ENCODE measurements at places on chromosomes 11 and 22.
A peak's percentile ranks its signal among the peaks of the same experiment; 100 is the strongest.

GRCh38 chr11:23585416-23586104, 725.3 kb upstream of the CCDC179 start:
- DNase-seq = no peak

DNA sequence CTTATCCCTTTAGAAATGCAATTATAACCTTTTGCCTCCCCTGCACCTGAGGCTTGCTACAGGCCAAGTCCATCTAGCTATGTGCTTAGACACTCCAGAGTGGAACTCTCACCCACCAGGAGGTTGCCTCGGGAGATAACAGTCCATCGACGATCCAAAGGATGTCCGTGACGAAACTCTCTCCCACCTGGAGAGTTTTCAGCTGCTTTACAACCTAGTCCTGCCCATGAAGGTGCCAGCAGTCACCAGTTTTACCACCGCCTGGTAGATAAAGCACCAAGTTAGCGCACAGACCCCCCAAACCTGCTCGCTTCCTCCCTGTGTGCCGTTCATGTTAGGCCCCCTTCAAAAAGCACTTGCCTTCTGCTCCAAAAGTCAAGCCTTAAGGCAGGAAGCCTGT, 53.1 kb upstream of the SHISAL1 start:
- DNase-seq = no peak

- DNase-seq = no peak
These were observed 62.0 kb downstream of the GGTLC2 start for GRCh38 chr22:22706253-22706915.

DNA sequence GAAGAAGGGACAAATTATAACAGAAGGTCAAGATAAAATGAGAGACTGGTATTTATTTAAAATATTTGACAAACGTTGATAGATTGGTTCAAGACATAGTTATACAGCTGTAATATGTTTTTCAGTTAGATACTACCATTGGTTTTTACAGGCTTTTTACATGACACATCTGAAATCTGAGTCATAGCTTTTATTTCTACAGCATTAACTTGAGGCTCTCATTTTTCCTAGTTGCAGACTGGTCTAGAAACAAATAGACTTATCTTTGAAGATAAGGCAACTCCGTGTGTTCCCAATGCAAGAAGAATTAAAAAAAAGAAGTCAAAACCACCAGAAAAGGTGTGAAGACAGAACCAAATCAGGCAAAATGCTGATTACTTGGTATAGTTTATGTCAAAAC, 31.3 kb downstream of the CEP57 start:
- no peak for DNase-seq

DNA sequence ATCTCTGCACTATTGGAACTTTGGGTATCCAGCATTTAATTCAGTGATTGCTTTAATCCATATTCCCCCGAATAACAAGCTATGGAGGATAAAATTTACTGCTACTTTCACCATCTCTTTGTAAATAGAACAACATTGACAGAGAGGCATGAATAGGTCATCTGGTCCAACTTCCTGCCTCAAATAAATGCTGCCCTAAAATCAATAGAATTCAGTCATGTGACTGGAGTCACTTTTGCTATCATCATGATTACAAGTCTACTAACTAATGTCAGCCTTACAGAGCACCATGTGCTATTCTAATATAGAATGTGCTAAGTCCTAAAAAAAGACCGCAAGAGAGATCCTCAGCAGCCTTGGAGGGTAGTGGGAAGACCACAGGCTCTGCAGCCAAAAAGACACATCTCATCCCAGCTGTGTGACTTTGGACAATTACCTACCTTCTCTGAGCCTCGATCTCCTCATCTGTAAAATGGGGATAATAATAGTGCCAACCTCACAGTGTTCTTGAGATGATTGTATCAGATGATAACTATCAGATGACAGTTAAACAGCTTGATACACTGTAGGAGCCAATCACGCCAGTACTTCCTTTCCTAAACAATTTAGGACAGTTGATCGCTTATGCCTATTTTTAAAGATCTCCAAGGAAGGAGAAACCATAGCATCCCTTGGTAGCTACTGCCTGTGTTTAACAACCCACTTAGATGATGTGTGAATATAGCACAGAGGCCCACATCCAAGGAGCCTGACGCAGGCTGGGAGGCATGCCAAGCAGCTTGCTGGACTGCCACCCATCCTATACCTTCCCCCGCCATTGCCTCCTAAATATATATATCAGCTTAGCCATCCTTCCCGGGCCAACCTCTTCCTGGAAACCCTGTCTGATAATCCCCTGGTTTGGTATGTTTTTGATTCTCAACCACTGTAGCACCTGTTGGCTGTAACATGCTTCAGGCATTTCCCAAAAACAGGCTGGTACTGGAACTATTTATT, 77.3 kb upstream of the PHF21A start:
- DNase-seq = no peak

GRCh38 chr11:47587039-47587716, 700 bp downstream of the FAM180B start:
- no peak for DNase-seq

DNA sequence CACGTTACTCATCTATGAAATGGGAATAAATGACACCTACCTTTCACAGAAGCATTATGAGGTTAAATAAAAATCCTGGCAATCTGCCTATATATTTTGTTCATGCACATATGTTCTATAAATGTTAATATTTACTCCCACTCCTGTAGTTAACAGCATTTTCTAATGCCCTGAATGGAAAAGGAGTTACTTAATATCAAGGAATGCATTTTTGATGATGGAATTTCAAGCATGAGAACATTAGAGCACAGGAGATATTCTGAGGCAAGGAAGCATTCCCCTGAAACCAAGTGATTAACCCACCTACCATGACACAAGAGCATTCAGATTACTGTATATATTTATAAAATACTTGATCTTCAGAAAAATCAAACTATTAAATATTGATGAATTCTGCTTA, 102.1 kb downstream of the ARHGAP32 start:
- DNase-seq = no peak

DNA sequence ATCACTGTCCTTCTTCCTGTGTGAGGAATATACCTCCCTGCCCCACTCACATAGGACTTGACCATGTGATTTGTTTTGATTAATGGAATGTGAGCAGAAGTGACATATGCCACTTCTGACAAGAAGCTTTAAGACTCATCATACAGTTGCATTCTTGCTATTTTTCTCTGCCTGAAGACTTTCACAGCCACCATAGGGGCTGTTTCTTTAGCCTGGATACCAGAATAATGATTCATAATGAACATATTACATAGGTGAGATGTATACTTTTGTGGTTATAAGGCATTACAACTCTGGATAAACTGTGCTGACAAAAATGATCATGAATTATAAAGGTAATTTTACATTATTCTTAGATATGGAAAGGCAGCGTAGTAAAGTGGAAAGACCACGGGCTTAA, 798.0 kb downstream of the DLG2 start:
- DNase-seq = no peak

- no peak for DNase-seq
These were observed 147.7 kb upstream of the LARGE1 start for GRCh38 chr22:34068001-34068400.

GRCh38 chr11:76814414-76814813, 31.3 kb downstream of the TSKU start:
- no peak for DNase-seq

GRCh38 chr22:45645526-45646414, 25.9 kb upstream of the ATXN10 start:
- DNase-seq = peak; percentile 6

- DNase-seq = no peak
These were observed 81.9 kb downstream of the UVRAG start for GRCh38 chr11:75896843-75897419.

DNA sequence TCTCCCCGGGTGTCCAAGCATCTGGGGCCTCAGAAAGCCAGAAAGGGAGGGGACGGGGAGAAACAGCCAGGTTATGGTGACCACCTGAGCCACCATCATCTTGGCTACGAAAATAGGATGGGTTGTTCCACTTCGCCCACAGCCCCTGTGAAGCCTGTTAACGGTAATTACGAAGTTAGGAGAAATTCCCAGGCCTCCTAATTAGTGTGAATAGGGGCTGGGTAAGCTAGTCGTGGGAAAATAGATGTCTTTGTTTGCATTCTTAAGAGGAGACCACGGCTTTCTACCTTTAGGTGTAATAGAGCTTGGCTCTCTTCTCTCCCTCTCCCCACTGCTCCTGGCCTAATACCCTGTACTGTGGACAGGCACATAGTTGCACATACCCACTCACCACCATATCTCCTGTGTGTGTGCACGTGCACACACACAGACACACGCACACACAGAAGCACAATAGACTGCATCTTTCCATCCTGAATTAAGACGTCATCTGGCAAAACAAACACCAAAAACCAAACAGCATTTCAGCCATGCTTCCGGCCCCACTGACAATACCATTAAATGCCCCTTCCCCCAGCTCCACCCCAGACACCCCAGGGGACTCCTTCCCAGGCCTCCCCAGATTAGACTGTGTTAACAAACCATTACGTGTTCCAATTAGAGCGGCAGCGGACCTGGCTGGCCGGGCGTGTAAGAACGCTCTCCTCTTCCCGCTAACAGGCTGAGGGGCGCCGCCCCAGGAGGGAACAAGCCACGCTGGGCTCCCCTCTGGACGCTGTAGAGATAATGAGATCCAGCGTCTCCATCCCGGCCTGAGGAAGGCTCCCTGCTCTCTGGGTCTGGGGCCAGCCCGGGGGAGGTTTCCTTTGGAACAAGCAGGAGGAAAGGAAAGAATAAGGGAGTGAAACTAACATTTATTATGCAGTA, 72.8 kb downstream of the TP53I11 start:
- no peak for DNase-seq

DNA sequence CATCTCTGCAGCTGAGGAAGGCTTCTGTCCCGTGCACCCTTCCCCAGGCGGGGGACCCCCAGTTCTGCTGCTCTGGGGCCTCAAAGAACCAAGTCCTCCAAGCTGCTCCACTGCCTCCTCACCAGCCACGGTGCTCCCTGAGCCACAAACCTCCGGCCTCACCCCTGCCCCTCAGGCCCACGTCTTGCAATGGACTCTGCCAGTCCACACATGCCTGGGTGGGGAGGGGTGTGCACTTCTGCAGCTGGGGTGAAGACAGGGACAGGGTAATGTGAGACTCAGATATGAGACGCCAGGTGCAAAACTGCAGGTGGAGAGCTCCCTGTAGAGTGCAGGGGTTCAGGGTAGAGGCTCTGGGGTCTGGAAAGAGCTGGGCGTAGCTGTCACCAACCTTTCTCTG, 3.2 kb upstream of the PTDSS2 start:
- no peak for DNase-seq

DNA sequence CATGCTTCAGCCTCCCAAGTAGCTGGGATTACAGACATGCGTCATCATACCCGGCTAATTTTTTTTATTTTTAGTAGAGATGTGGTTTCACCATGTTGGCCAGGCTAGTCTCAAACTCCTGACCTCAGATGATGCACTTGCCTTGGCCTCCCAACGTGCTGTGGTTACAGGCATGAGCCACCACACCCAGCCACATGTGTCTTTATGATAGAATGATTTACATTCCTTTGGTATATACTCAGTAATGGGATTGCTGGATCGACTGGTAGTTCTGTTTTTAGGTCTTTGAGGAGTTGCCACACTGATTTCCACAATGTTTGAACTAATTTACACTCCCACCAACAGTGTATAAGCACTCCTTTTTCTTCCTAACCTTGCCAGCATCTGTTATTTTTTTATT, 276.2 kb downstream of the METTL15 start:
- no peak for DNase-seq

DNA sequence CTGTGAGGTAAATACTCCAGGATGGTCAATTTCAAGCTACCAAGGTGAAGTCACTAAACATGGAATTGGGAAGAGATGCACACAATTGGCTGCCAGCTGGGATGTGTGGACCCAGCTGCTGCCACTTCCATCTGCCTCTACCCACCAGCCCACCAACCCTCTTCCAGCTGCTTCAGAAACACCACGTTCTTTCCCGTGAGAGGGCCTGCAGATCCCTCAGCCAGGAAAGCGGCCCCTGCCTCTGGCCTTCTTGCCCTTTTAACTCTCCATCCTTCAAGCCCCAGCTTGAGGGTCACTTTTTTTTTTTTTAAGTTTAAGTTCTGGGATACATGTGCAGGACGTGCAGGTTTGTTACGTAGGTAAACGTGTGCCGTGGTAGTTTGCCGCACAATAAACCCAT, 20.0 kb downstream of the PRG3 start:
- DNase-seq = no peak

- no peak for DNase-seq
These were observed 189.9 kb downstream of the ARHGAP42 start for GRCh38 chr11:100876815-100877520.

- DNase-seq = no peak
These were observed 8.4 kb upstream of the MN1 start for GRCh38 chr22:27809700-27810608.

GRCh38 chr11:16806791-16807190, 68.3 kb downstream of the C11orf58 start:
- no peak for DNase-seq

- DNase-seq = no peak
These were observed 37.2 kb downstream of the RTL6 start for GRCh38 chr22:44460691-44461375.

- DNase-seq = no peak
These were observed 921 bp downstream of the CCDC116 start for GRCh38 chr22:21633481-21633880.

DNA sequence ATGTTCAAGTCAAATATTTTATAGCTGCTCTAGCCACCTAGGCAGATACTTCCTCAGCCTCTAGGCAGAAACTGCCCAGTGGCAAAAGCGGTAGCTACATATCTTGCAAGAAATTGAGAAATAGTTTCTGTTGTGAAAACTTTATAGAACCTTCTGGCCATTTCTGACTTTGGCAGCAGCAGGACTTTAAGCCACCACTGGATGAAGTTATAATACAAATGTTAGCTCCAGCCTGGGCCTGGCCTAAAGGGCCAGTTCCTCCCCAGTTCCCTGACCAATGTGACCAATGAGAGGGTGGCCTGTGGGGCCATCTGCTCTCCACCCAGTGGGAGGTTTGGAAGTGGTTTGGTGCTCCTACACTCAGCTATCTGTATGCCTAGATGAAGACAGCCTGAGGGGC, 254.0 kb upstream of the NARS2 start:
- DNase-seq = no peak

Measured in NCI-H1048 (cell line).